Uterus (tissue), 4 donors: ENCODE measurements at places on chromosomes 5 and 9.

- DNase-seq, result no peak
Observed at GRCh38 chr9:21872696-21873095, 70.3 kb downstream of the MTAP start.

GRCh38 chr5:59732301-59732700 lies 161.2 kb downstream of the PDE4D start:
- no peak for DNase-seq

- DNase-seq, result no peak
Observed at GRCh38 chr5:29005386-29005785, 1967.0 kb upstream of the CDH9 start.

- DNase-seq, result no peak
Observed at GRCh38 chr9:34896112-34896511, 62.0 kb upstream of the PHF24 start.

DNA sequence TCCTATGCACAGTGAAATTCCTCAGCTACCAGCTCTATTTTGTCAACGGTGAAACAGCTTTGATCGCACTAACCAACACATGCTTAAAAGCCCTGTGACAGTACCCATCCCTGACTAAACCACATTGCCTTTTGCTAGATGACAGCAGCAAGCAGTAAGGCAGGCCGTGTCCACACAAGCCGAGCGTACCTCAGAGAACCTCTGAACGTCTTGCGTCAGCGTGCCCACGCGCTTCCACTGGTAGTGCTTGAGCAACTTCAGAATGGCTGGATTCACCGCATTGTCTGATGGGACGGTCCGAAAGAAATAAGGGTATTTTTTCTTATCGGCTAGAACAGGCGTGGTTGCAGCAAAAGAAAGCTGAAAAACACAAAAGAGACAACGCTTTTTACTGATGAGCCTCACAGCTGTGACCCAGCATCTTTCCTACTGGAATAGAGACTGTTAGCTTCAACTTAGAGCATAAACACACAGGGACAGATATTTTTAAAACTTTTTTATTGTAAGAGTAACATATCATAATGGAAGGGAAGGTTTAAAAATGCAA lies 167.0 kb downstream of the GABBR2 start:
- DNase-seq, result no peak

- no peak for DNase-seq
Observed at GRCh38 chr5:68680366-68680765, 413.4 kb upstream of the SLC30A5 start.
